CD4-positive, alpha-beta T cell treated with Interleukin-4 for 4 hours (primary cell): ENCODE measurements at places on chromosomes 4 and X.

DNA sequence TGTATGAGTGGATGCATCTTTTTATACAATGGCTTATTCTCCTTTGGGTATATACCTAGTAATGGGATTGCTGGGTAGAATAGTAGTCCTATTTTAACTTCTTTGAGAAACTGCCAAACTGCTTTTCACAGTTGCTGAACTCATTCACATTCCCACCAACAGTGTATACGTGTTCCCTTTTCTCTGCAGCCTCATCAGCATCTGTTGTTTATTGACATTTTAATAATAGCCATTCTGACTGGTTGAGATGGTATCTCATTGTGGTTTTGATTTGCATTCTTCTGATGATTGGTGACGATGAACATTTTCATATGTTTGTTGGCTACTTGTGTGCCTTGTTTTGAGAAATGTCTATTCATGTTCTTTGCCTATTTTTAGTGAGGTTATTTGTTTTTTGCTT, 687.0 kb upstream of the EPHA5 start:
- DNase-seq, result no peak

GRCh38 chr4:41136456-41136855, 77.9 kb downstream of the APBB2 start:
- DNase-seq, result no peak

DNA sequence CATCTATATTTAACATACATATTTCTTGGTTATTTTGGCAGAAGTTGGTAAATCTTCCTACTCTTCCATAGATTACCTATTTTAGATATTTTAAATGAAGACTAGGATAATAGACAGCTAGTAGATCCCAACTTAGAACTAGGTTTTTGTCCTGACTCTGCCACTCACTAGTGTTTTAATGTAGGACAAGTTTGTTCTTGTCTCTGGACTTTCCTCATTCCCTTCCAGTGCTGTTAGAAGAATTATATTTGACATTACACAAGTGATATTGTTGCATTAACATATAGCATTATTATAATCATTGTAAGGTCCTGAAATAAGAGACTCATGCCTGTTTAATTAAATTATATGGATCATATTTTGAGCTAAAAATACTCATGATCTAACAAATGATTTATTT, 24.1 kb upstream of the ALB start:
- DNase-seq, result no peak

- DNase-seq, result no peak
These were observed 88.4 kb downstream of the EVC start for GRCh38 chr4:5799406-5799805.

DNA sequence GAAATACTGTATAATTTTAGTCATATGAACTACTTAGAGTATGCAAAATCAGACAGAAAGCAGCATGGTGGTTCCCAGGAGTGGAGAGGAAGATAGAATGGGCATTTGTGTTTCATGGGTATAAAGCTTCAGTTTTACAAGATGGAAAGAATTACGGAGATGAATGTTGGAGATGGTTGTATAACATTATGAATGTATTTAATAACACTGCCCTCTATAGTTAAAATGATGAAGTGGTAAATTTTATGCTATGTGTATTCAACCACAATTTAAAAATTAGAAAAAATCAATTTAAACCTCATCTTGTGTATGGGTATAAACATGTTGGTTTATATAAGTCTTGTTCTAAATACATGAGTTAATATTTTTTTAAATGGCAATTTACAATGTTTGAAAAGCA, 521.1 kb downstream of the FSTL5 start:
- no peak for DNase-seq

DNA sequence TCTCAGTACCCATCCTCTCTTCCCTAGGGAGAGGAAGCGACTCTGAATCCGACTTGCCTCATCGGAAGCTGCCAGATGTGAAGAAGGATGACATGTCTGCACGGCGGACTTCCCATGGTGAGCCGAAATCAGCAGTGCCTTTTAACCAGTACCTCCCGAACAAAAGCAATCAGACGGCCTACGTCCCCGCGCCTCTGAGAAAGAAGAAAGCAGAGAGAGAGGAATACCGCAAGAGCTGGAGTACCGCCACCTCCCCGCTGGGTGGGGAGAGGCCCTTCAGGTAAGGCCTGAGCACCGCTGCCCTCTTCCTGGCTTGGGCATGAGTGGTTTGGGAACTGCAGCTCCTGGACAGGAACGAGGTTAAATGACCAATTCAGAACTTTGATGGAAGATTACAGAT, 81.2 kb downstream of the LIMCH1 start:
- no peak for DNase-seq

DNA sequence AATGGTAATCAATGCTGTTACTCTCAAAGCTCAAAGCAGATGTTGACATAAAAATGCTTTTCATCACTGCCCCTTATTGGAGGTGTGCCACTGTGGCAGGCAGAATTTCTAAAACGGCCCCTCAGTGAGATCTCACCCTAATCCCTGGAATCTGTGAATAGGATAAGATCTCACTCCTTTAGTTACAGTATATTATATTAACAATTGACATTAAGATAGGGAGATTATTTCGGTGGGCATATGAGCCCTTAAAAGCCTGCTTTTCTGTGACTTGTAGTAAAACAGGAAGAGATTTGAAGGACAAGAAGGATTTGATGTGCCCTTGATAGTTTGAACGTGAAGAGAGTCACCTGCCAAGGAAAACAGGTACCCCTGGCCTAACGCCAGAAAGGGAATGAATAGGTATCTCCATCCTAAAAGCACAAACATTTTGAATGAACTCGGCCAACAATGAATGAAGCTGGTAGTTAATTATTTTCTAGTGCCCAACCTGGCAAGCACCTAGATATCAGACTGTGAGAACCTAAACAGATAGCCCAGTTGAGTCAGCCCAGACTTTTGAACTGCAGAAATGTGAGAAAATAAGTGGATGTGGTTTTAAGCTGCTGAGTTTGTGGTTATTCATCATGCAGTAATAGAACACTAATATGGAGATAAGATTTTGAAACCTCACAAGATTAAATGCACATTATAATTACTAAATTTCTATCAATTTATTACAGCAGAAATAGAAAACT, 881.6 kb downstream of the PCDH18 start:
- peak; percentile 23 for DNase-seq

GRCh38 chrX:19879181-19879580, 8.2 kb downstream of the SH3KBP1 start:
- no peak for DNase-seq

- DNase-seq, result no peak
These were observed 41.9 kb upstream of the APLN start for GRCh38 chrX:129696463-129697155.

- DNase-seq, result no peak
These were observed 506.0 kb upstream of the FAM241A start for GRCh38 chr4:111639120-111639690.

DNA sequence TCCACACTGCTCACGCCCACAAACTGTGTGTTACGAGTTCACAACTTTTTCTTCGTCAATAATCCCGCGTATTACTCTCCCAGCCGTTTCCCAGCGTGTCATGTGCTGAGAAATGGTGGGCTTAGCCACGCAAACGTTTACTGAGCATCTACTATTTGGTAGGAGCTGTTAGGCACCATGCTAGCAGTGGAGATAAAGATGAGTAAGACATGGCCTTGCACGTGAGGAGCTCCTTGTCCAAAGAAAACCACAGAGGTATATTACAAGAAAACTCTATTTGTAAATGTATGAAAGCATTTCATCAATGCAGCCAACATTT, 821 bp upstream of the TMEM128 start:
- no peak for DNase-seq

DNA sequence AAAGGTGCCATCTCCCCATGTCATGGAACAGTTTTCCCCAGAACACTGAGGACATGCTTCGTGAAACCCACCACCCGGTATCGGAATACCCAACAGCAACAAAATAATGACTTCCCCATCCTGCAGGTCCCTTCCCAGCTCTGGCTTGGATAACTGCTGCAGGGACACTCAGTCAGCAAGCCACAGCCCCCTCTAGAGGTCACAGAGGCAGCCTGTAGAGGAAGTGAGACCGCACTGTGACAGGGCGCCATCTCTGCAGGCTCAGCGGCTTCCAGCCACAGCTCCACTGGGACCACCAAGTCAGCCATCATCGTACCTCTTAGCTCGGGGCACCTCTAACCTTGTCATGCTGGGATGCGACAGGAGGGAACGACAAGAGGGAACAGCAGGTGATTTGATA, 315.9 kb downstream of the LDB2 start:
- no peak for DNase-seq

DNA sequence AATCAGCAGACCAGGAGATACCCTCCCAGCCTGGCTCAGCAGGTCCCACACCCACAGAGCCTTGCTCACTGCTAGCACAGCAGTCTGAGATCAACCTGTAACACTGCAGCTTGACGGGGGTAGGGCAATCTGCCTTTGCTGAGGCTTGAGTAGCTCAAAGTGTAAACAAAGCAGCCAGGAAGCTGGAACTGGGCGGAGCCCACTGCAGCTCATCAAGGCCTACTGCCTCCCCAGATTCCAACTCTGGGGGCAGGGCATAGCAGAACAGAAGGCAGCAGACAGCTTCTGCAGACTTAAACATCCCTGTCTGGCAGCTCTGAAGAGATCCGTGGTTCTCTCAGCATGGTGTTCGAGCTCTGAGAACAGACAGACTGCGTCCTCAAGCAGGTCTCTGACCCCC, 15.1 kb upstream of the GABRA2 start:
- DNase-seq, result no peak

DNA sequence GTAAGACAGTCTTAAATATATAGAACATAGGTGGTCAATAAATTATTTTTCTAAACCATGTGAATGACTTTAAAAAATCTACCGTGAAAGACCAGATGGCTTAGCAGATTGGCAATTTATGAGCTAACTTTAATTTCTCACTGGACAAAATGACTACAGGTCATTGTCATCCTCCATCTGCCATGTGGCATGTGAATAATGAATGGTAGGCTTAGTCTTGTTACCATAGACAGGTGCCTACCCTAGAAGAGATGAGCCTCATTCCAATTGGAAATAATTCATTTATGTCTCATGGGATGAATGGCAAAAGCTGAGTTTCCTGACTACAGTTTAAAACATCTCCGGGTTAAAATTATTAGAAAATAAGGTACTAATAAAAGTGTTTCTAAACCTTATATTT, 1043.3 kb downstream of the FAT4 start:
- no peak for DNase-seq

DNA sequence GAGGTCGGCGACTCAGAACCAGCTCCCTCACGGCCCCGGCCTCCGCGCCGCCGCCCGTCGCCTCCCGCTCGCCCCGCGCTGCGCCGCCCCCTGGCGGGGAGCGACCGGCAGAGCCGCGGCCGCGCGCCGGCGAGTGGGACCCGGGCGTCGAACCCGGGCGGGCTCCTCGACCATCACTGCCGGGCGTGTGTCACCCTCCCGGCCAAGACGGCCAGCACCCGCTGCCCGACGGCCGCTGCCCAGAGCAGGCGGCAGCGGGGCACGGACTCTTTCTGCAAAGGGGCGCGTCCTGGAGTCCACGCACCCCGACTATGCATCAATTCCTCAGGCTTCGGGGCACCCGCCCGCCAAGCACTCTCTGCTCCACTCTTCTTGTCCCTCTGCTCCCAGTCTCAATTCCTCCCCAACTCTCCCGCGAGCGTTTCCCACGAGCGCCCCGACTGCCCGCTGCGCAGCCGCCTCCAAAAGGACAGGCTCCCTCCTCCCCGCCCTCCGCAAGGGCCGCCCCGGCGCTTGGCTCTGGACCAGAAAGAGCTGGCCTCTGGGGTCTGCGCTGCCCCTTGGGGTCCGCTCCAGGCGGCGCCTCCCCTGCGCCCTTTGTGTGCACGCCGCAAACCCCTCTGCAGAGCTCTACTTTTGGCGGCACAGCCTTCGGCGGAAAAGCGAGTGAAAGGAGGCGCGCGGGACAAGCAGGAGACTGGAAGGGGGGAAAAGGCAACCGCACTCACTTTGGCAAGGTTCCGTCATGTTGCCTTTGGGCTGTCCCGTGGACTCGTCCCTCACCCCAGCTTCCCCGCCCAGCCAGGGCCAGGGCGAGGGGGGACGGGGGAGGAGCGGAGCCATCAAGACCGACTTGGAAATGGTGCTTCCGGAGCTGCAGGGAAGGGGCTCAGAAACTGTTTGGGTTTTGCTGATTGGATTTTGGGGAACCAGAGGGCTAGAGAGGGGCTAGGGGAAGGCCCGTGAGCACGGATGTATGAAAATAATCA, 1.0 kb downstream of the PDE5A start:
- peak; percentile 35 for DNase-seq

- DNase-seq, result no peak
These were observed 413.5 kb upstream of the INTU start for GRCh38 chr4:127219232-127219631.

- DNase-seq, result no peak
These were observed 47.0 kb upstream of the NKAP start for GRCh38 chrX:119990556-119991004.

- DNase-seq, result no peak
These were observed 37.1 kb downstream of the MAB21L2 start for GRCh38 chr4:150619042-150619441.

GRCh38 chrX:43564953-43565352, 91.1 kb upstream of the MAOA start:
- DNase-seq, result no peak

- no peak for DNase-seq
These were observed 66.4 kb upstream of the OR13H1 start for GRCh38 chrX:131477498-131477897.

DNA sequence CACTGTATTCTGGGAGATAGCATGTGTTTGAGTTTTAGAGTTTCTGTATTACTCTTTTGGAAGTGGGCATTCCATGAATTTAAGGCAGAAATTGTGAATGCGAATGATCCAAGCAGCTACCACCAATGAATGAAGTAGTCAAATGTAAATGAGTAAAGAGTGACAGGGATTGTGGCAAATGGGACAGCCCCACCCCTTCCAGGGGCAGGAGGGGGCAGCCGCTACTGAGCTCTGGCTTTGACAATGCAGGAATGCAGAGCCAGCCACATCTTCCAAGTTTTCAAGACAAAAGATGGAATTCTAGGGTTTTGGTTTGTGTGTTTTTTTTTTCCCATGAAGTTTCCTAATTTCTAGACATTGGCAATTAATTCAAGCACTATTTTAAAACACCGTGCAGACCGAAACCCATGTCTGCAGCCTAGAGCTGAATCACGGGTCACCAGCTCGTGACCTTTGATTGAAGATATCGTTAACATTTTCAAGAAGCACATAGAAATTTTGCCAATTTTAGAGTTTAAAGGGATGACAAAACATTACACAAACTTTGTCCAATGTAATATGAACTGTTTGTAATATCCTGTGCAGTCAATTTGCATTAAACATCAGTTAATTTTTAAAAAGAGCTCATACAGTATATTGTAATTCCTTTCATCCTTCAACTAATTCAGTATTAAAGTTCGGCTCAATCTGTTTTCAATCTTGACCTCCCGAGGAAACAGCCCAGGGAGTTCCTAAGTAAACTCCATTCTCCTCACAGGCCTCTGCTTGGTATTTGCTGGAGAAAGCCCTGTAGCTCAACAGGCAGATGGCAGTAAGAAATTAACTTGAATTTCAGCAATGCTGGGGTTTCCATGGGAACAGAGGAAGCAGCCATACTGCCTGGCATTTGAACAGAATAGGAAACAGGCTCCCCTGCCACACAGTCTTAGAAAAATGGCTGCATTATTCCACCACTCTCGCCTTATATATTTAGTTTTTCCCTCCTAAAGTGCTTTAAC, 83.4 kb downstream of the UCHL1 start:
- DNase-seq, result no peak

- no peak for DNase-seq
These were observed 29.8 kb upstream of the EPGN start for GRCh38 chr4:74278490-74278889.

GRCh38 chrX:123993904-123994635, 32.6 kb downstream of the STAG2 start:
- no peak for DNase-seq
